ENCODE measurements at places on chromosomes 1 and 21.

- H3K27me3 ChIP-seq, result peaks cover 20% of the 10 kb centered on the region
- peaks cover 8% of the 10 kb centered on the region for H3K36me3 ChIP-seq
- H3K27ac ChIP-seq, result no peak overlapping the region
- no peak for DNase-seq
Observed at GRCh38 chr1:201127755-201128455, 921 bp upstream of the ASCL5 start.

DNA sequence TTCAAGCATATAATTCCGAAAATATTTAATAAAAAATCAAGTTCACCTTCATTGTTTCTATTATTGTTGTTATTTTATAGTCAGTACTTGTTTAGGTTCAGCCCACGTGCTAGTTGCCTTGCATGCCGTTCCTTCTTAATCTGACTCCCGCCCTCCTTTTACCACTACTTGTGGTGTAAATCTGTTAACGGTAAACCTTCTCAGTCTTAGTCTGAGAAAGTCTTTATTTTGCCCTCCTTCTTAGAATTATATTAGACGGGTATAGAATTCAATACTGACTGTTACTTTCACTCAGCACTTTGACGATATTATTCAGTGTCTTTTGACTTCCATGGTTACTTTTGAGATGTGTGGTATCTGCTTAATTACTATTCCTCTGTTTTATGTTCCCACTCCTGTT is 104.8 kb downstream of the RGL1 start:
- DNase-seq, result no peak
- peaks cover 66% of the 10 kb centered on the region for H3K36me3 ChIP-seq
- H3K27me3 ChIP-seq, result no peaks in the 10 kb centered on the region
- H3K4me3 ChIP-seq, result no peak overlapping the region
- H3K4me1 ChIP-seq, result peaks cover 5% of the 10 kb centered on the region

DNA sequence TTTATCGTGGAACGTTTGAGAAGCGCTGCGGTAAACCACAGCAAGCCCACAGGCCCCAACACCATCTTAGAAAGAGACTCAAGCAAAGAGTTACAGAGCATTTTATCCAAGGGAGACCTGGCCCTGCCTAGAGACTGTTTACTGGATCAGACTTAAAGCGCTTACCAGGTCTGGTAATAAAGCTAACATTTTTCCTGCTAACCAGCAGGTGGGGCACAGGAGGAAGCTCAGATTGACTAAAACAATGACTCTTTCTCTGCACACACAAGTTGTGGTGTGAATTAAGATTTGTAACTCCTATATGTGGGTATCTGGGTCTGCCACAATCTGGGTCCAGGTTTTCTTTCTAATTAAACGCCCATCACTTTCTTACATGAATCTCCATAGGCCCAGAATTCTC is 136.5 kb upstream of the ETS2 start:
- no peak for DNase-seq
- H3K4me3 ChIP-seq, result no peak overlapping the region
- peaks cover 51% of the 10 kb centered on the region for H3K27me3 ChIP-seq
- H3K36me3 ChIP-seq, result no peaks in the 10 kb centered on the region
- H3K27ac ChIP-seq, result no peak overlapping the region

- H3K4me3 ChIP-seq, result no peak overlapping the region
- no peak for DNase-seq
- no peaks in the 10 kb centered on the region for H3K36me3 ChIP-seq
Observed at GRCh38 chr1:21524686-21525339, 15.6 kb downstream of the ALPL start.

DNA sequence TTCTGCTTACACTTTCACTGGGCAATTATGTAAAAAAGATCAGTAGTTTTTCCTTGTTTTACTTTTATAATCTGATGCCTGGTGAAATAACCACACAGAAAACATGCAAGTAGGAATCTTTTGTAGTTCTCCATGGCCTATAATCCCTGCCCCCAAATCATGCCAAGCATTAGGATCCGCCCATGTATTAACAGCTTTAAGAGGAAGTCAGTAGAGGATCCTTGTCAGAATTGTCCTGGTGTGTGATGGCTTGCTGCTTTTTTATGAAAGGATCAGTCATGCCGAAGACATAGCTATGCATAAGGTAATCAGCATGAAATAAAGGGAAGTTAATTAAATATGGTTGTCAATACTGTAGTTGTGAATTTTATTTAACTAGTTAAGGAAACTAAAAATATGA is 20.0 kb downstream of the ADGRL2 start:
- peaks cover 23% of the 10 kb centered on the region for H3K4me1 ChIP-seq
- peaks cover 24% of the 10 kb centered on the region for H3K36me3 ChIP-seq
- H3K27ac ChIP-seq, result no peak overlapping the region
- no peak for DNase-seq
- no peaks in the 10 kb centered on the region for H3K27me3 ChIP-seq
- H3K4me3 ChIP-seq, result no peak overlapping the region

DNA sequence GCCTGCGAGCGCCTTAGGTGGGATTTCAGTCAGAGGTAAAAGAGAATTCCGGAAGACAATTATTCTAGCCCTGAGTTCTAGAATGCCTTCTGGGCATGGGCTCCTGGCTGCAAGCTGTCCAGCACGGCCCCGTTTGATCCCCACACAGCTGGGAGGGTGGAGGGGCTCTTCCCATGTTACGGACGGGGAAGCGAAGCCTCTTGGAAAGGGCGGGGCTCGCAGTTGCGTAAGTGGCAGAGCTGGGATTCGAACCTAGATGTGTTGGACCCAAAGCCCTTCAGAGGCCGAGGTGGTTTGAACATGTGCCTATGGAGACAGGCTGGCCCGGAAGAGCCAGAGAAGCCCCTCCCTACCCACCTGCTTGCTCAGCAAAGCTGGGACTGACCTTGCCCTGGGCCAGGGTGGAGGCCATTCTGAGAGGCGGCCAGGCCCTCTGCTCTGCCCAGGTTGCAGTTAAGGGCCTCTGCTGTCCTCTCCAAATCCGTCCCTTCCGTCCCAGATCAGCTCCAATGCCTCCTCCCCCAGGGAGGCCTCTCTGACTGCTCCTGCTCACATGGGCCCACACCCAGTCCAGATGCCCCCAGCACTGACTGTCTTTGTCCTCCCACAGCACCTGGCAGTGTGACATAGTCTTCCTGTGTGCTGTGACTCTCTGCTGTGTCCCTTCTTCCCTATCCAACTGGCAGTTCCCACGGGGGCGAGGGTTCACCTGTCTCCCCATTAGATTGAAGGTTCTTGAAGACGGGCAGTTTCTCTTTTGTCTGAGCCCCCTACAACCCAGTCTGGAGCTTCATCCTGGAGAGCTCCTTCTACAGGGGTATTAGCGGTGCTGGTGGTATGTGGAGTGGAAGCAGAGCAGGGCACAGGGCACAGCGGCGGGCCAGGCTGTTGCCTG is 1.2 kb upstream of the HSPB7 start:
- peaks cover 5% of the 10 kb centered on the region for H3K27me3 ChIP-seq
- no peak overlapping the region for H3K4me3 ChIP-seq
- peaks cover 32% of the 10 kb centered on the region for H3K4me1 ChIP-seq
- DNase-seq, result no peak

DNA sequence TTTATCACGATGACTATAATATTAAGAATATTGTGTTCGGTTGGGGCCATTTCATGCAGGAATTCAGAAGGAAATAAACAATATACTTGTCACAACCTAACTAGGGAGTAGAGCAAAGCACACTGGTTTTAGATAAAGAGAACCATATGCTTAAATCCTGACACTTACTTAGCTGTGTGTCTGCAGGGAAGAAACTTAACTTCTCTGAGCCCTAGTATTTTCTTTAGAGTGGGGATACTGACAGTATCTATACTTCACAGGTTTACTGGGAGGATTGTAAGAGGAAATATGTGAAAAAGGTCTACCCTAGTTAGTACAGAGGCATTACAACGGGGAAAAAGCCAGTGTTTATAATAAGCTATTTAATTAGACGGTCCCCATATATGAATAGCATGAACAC is 72.9 kb downstream of the IARS2 start:
- H3K27ac ChIP-seq, result no peak overlapping the region
- H3K4me3 ChIP-seq, result no peak overlapping the region
- no peaks in the 10 kb centered on the region for H3K27me3 ChIP-seq
- peaks cover 23% of the 10 kb centered on the region for H3K36me3 ChIP-seq
- DNase-seq, result no peak

- H3K27me3 ChIP-seq, result peaks cover 13% of the 10 kb centered on the region
- H3K36me3 ChIP-seq, result no peaks in the 10 kb centered on the region
- no peak overlapping the region for H3K4me3 ChIP-seq
- no peak overlapping the region for H3K27ac ChIP-seq
- H3K4me1 ChIP-seq, result no peaks in the 10 kb centered on the region
Observed at GRCh38 chr1:41641941-41642527, 157.6 kb upstream of the EDN2 start.

- no peak for DNase-seq
- H3K27ac ChIP-seq, result no peak overlapping the region
- no peaks in the 10 kb centered on the region for H3K36me3 ChIP-seq
- peaks cover 31% of the 10 kb centered on the region for H3K4me1 ChIP-seq
- peaks cover 10% of the 10 kb centered on the region for H3K27me3 ChIP-seq
Observed at GRCh38 chr1:214548271-214548670, 3.1 kb downstream of the PTPN14 start.

- peaks cover 53% of the 10 kb centered on the region for H3K36me3 ChIP-seq
- no peak for DNase-seq
- H3K4me3 ChIP-seq, result no peak overlapping the region
- no peaks in the 10 kb centered on the region for H3K27me3 ChIP-seq
- H3K27ac ChIP-seq, result no peak overlapping the region
Observed at GRCh38 chr1:198915327-198916231, 276.7 kb downstream of the PTPRC start.

- H3K36me3 ChIP-seq, result no peaks in the 10 kb centered on the region
- H3K27ac ChIP-seq, result no peak overlapping the region
- peaks cover 65% of the 10 kb centered on the region for H3K27me3 ChIP-seq
- no peak for DNase-seq
- H3K4me3 ChIP-seq, result no peak overlapping the region
Observed at GRCh38 chr1:18959591-18959990, 3.1 kb upstream of the IFFO2 start.

DNA sequence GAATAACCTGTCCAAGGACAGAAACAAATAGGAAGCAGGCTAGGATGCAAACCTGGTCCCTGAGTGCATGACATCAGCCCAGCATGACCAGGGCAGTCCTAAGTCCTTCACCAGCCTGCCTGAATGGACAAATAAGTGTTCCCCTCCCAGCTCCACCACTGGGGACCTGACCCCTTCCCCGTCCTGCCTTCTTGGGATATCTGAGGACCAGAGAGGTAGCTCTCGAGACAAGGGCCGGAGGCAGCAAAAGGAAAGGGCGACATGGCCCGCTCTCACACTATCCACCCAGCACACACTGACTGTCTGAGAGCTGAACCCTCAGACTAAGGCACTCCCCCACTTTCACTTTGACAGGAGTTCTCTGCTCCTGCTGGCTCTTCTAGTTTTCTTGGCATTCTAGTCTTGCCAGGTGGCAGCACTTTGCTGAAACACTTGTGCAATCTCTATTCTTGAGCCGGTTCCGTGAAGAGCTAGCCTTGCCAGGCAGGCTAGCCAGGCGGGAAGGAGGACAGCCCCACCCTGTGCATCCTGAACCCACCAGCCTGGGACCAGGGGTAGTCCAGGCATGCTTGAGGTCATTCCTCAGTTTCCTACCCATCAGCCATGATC is 251.1 kb upstream of the RAB4A start:
- no peaks in the 10 kb centered on the region for H3K36me3 ChIP-seq
- H3K27ac ChIP-seq, result no peak overlapping the region
- H3K4me3 ChIP-seq, result no peak overlapping the region
- no peak for DNase-seq
- no peaks in the 10 kb centered on the region for H3K27me3 ChIP-seq

- no peaks in the 10 kb centered on the region for H3K4me1 ChIP-seq
- H3K27ac ChIP-seq, result no peak overlapping the region
- H3K27me3 ChIP-seq, result no peaks in the 10 kb centered on the region
- H3K36me3 ChIP-seq, result no peaks in the 10 kb centered on the region
- DNase-seq, result no peak
Observed at GRCh38 chr1:2501041-2501819, 25.1 kb downstream of the PLCH2 start.

DNA sequence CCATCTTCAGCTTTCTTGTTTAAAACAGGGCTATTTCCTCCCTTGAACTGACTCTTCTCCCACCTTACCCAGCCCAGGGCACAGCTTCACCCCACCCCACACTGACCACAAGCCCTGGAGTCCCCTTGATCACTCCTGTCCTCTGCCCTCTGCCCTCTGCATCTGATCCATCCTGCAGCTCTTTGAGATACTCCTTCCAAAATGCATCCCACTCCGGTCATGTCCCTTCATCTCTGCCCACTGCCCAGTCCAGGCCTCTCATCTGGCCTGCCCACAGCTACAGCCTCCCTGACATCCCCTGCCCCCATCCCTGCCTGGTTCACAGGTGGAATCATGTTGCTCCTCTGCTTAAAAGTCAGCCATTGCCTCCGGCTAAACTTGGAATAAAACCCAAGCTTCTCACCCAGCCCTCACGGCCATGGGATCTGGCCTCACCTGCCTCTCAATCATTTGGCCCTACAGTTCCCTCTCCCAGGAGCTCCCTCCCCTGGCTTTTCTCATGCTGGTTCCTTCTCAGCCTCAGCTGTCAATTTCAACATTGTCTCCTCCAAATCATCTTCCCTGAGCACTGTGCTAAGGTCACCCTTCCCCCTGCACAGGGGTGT is 202.0 kb downstream of the MATN1 start:
- no peak overlapping the region for H3K27ac ChIP-seq
- H3K27me3 ChIP-seq, result peaks cover 24% of the 10 kb centered on the region
- H3K36me3 ChIP-seq, result no peaks in the 10 kb centered on the region
- peak; percentile 45 for DNase-seq
- H3K4me1 ChIP-seq, result peaks cover 15% of the 10 kb centered on the region

GRCh38 chr1:9648171-9648570 is 3.4 kb upstream of the PIK3CD start:
- no peak overlapping the region for H3K4me3 ChIP-seq
- no peak for DNase-seq
- H3K4me1 ChIP-seq, result peaks cover 4% of the 10 kb centered on the region
- no peaks in the 10 kb centered on the region for H3K36me3 ChIP-seq
- H3K27ac ChIP-seq, result no peak overlapping the region

DNA sequence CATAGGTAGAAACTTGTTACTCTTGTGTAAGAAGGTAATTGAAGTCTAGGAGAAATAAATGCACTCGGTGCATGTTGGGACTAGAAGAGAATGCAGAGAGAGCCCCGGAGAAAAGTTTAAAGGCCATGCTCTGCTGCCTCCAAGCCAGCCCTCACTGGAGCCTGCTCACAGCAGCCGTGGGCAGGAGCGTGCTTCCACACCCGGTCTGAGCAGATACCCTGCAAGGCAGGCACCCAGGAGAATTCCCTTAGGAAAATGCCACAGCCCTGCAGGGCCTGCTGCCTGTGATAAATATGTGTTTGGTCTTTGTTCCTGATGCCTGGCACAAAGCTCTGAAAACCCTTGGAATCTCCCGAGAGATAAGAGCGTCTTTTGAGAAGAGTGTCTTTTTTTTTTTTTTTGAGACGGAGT is 22.8 kb downstream of the C2CD2 start:
- peaks cover 32% of the 10 kb centered on the region for H3K4me1 ChIP-seq
- no peak for DNase-seq
- no peaks in the 10 kb centered on the region for H3K36me3 ChIP-seq
- no peaks in the 10 kb centered on the region for H3K27me3 ChIP-seq

- H3K27me3 ChIP-seq, result peaks cover 3% of the 10 kb centered on the region
- H3K27ac ChIP-seq, result no peak overlapping the region
- no peak for DNase-seq
- no peak overlapping the region for H3K4me3 ChIP-seq
- H3K36me3 ChIP-seq, result no peaks in the 10 kb centered on the region
- peaks cover 5% of the 10 kb centered on the region for H3K4me1 ChIP-seq
Observed at GRCh38 chr1:243956450-243956849, 94.6 kb upstream of the ZBTB18 start.

GRCh38 chr1:229264487-229264886 is 6.4 kb upstream of the RAB4A start:
- H3K36me3 ChIP-seq, result peaks cover 4% of the 10 kb centered on the region
- H3K4me3 ChIP-seq, result no peak overlapping the region
- DNase-seq, result no peak
- H3K4me1 ChIP-seq, result peaks cover 5% of the 10 kb centered on the region
- H3K27me3 ChIP-seq, result no peaks in the 10 kb centered on the region
